ENCODE measurements at places on chromosomes 4 and X. TPM values are rescaled to one million over a fixed set of nuclear protein-coding genes. Genes with fewer than 3 reads are reported as not detected.

Gene PTCHD1
- not detected for polyA plus RNA-seq

Gene GABRG1
- not detected for polyA plus RNA-seq

DNA sequence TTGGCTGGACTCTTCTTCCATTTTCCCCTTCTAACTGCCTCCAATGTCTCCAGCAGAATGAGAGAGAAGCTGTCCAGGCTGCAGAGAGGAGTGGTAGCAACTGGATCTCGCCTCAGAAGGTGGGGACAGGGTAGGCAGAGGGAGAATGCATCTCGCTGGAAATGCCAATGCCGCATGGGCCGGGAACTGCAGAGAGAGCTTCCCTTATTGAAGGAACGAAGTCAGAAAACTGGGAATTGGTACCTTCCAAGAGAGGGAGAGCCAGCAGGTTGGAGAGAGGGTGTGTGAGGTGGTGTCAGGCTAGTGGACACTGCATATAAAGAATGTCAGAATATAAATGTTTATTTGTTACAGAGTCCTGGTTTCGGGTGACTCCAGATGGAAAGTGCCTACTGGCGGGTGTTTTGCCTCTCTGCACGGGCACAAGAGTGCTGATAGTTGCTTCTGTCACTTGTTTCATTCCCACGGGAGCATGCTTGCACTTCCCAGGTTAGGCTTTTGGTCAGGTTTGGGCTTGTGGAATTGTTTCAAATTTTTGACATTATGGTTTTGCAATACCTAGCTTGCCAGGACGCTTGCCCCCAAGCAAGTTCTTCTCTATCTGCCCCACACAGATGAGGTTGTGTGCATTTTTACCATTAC, 156.8 kb upstream of the STS start:
- DNase-seq = no peak

DNA sequence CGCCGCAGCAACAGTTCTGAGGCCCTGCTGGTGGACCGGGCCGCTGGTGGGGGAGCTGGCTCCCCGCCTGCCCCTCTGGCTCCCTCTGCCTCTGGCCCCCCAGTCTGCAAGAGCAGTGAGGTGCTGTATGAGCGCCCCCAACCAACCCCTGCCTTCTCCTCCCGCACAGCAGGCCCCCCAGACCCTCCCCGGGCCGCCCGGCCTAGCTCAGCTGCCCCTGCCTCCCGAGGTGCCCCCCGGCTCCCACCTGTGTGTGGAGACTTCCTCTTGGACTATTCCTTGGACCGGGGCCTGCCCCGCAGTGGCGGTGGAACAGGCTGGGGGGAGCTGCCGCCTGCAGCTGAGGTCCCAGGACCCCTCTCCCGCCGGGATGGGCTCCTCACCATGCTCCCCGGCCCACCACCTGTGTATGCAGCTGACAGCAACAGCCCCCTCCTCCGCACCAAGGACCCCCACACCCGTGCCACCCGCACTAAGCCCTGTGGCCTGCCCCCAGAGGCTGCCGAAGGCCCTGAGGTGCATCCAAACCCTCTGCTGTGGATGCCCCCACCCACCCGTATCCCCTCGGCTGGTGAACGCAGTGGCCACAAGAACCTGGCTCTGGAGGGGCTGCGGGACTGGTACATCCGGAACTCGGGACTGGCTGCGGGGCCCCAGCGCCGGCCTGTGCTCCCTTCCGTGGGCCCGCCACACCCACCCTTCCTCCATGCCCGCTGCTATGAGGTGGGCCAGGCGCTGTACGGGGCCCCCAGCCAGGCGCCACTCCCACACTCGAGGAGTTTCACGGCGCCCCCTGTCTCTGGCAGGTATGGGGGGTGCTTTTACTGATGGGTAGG, 6.3 kb downstream of the PRAF2 start:
- DNase-seq = no peak

GRCh38 chr4:144298519-144298918, 158.0 kb upstream of the GYPA start:
- DNase-seq = no peak

- DNase-seq = no peak
Observed at GRCh38 chrX:107699616-107700015, 71.3 kb downstream of the PRPS1 start.

Measured in IMR-90 (cell line).